ENCODE measurements at places on chromosomes 12 and 14. TPM values are rescaled to one million over a fixed set of nuclear protein-coding genes. Genes with fewer than 3 reads are reported as not detected.

Gene ADGRD1
- 0.84 TPM for total RNA-seq

Gene TSPAN19
- not detected for total RNA-seq

Gene BCL11B
- total RNA-seq, result 48.2 TPM

Gene BEGAIN
- total RNA-seq, result 3.0 TPM

- DNase-seq, result no peak
- H3K27me3 ChIP-seq, result peaks cover 12% of the 10 kb centered on the region
- peaks cover 45% of the 10 kb centered on the region for H3K4me1 ChIP-seq
Observed at GRCh38 chr14:50831726-50832168, 785 bp upstream of the NIN start.

GRCh38 chr12:54572881-54573280, 15.6 kb downstream of the PPP1R1A start:
- DNase-seq, result no peak
- H3K4me3 ChIP-seq, result no peak overlapping the region
- H3K27me3 ChIP-seq, result no peaks in the 10 kb centered on the region
- H3K4me1 ChIP-seq, result no peaks in the 10 kb centered on the region
- H3K27ac ChIP-seq, result no peak overlapping the region
- H3K36me3 ChIP-seq, result peaks cover 49% of the 10 kb centered on the region

- H3K36me3 ChIP-seq, result no peaks in the 10 kb centered on the region
- H3K4me3 ChIP-seq, result no peak overlapping the region
- DNase-seq, result no peak
Observed at GRCh38 chr12:101948365-101948764, 71.0 kb downstream of the DRAM1 start.

DNA sequence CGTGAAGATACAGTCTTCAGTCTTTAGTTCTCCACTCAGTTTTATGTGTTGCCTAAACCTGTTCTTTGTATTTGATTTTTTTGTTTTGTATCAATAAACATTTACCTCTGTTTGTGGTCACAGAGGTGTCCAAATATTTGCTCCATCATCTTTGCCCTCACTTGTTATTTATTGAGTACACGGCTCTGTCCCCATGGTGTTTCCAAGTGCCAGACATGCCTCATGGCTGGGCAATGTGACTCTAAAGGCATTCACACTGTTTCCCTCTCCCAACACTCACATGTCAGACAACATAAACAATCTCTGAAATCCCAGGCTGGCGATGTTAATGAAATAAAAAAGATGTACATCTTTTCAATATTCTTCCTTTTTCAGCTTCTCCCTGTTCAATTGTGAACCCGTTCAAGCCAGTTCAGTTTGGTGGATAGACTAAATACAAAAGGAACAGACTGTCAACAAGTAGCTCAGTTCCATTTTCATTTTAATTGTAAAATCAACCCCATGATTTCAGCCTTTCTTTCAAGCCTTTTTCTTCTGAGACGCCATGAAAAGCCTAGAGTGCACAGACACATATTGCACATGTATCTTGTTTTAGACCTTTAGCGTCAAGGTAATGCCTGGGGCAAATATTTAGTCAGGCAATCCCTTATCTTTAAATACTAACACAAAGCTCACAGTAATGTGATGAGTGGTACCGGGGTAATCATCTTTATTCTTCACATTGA, 680.7 kb downstream of the GALC start:
- no peak for DNase-seq
- no peaks in the 10 kb centered on the region for H3K36me3 ChIP-seq
- H3K4me3 ChIP-seq, result no peak overlapping the region

- H3K36me3 ChIP-seq, result no peaks in the 10 kb centered on the region
- H3K27me3 ChIP-seq, result no peaks in the 10 kb centered on the region
- H3K4me1 ChIP-seq, result no peaks in the 10 kb centered on the region
- DNase-seq, result no peak
- no peak overlapping the region for H3K27ac ChIP-seq
Observed at GRCh38 chr12:30164382-30165318, 380.9 kb upstream of the TMTC1 start.

DNA sequence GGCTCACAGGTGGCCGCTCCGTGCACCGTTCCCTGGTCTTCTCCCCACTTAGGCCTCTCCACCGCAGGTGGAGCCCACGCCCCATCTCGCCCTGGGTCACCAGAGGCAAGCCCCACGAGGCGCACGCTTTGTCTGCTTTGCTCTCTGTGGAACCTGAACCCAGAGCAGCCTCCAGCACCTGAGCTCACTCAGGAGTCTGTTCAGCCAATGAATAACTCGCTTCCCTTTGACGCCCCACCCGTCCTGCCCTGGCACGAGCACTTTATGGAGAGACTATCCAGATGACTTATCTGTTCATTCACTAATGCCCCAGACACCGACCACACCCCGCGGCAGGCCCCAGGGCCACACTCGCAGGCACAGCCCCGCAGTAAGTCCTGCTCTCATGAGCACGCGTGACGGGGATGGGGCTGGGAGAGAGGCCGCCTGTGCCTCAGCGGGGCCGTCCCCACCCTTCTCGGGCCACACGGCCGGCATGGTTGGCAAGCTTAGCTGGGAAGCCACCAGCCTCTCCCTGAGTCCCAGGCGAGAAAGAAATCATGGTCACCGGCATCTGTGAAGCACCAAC, 85.0 kb downstream of the NOC4L start:
- H3K27ac ChIP-seq, result no peak overlapping the region
- no peaks in the 10 kb centered on the region for H3K36me3 ChIP-seq
- H3K4me3 ChIP-seq, result no peak overlapping the region
- DNase-seq, result no peak

DNA sequence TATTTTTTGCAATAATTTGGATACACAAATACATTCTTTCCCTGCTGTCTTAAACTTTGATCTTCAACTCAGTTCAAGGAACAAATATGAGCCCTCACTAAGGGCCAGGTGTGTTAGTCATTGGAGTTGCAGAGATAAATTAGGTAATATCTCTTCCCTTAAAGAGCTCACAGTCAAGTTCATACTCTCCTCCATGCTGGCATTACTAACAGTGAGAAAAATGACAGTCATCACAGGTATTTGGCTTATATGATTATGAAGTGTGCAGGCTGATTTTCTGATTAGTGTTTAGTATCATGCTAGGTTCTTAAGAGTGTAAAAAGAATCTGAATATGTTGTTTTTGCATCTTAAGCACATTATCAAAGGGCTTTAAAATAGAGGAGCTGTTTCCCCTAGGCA, 594.7 kb downstream of the CCER1 start:
- H3K36me3 ChIP-seq, result no peaks in the 10 kb centered on the region
- H3K4me3 ChIP-seq, result no peak overlapping the region

GRCh38 chr12:71371122-71371521, 68.5 kb upstream of the LGR5 start:
- DNase-seq, result no peak
- no peak overlapping the region for H3K27ac ChIP-seq
- no peaks in the 10 kb centered on the region for H3K4me1 ChIP-seq
- peaks cover 2% of the 10 kb centered on the region for H3K27me3 ChIP-seq
- H3K36me3 ChIP-seq, result no peaks in the 10 kb centered on the region
- H3K4me3 ChIP-seq, result no peak overlapping the region

GRCh38 chr12:84058136-84058535, 854.5 kb downstream of the SLC6A15 start:
- H3K4me3 ChIP-seq, result no peak overlapping the region
- H3K36me3 ChIP-seq, result no peaks in the 10 kb centered on the region
- no peak for DNase-seq
- H3K4me1 ChIP-seq, result no peaks in the 10 kb centered on the region
- H3K27me3 ChIP-seq, result no peaks in the 10 kb centered on the region
- H3K27ac ChIP-seq, result no peak overlapping the region

DNA sequence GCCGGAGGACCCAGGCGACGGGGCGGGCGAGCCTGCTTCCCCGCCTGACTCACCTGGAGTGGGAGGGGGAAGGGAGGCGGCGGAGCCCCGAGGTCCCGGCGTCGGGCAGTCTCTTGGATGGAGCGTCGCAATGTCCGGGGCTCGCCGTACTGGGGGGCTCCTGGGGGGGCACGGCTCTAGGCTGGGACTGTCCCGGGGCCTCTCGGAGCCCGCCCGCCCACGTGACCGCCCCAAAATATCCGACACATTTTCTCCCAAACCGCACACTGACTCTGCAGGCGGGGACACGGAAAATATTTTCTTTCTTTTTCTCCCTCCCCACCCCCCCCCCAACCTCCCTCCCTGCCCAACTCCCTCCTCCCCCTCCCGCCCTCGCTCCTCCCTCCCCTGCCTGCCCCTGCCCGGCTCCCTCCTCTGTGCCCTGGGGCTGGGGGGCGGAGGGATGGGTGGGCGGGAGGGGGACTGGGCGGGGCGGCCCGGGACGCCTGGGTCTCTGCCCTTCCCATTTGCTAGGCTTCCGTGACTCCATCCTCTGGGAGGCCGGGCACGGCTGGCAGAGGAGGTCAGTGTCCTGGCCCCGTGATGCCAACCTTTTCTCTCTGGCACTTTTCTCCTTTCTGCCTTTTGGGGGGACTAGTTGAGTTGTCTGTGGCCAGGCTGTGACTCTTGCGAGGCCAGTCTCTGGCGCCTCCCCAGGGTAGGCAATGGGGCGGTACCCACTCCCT, at the start of gene RARG:
Gene RARG (minus strand): TSS at position 289 of the 725 bp plus-strand sequence. CDS start 4,664 bp downstream, outside the sequence.
- H3K36me3 ChIP-seq, result peaks cover 4% of the 10 kb centered on the region
- DNase-seq, result peak; percentile 87
- H3K4me3 ChIP-seq, result peak within 1 kb of the TSS; percentile 82
- H3K27me3 ChIP-seq, result no peaks in the 10 kb centered on the region

DNA sequence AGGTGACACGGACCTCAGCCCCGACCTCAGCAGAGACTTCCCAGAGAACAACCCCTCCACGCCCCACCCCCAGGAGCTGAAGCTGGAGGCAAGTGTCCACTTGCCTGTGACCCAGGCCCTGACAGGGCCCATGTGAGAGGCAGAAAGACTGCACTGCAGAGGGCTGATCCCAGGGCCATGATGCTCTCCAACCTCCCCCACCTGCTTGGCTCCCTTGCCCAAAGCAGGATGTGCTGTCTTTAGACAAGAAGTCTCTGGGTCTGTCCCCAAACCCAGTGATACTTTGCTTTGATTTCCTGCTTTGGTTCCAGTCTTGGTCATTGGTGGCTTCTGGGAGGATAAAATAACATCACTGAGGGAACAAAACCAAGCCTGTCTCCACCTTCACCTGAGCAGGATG, 59.4 kb downstream of the BCL11B start:
- peak overlapping the region; percentile 75 for H3K4me3 ChIP-seq
- peaks cover 20% of the 10 kb centered on the region for H3K36me3 ChIP-seq
- no peaks in the 10 kb centered on the region for H3K27me3 ChIP-seq
- peaks cover 89% of the 10 kb centered on the region for H3K4me1 ChIP-seq
- peak overlapping the region; percentile 82 for H3K27ac ChIP-seq
- no peak for DNase-seq

DNA sequence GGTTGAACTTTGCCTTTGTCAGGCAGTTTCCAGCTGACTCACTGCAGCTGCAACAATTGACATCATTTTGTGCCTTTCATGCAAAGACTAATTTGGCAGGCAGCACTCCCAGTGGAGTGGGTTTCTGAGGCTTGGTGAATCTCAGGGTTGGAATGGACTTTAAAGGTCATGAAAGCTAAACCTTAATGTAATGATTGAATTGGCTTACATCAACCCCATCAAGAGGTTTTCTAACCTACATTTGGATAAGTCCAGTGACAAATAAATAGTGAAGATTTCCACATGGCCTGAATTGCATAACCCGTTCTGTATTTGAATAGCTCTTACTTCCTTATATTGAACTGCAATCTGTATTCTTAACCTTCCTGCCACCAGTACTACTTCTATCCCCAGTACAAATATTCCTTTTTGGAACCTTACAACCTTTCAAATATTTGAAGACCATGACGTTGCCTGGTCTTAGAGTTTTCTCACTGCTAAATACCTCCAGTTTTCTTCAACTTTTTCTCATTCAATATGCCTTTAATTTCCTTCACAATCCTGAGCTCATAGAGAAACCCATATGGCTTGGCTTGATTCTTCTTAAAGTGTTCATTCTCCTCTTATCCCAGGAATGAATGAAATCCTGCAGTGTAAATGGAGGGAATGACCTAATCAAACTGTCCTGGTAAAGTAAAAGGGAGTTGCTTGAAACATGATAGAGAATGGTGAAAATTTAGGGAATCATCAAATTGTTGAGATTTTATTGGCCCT, 168.1 kb upstream of the NOVA1 start:
- no peaks in the 10 kb centered on the region for H3K4me1 ChIP-seq
- H3K27ac ChIP-seq, result no peak overlapping the region
- no peaks in the 10 kb centered on the region for H3K27me3 ChIP-seq
- DNase-seq, result no peak

DNA sequence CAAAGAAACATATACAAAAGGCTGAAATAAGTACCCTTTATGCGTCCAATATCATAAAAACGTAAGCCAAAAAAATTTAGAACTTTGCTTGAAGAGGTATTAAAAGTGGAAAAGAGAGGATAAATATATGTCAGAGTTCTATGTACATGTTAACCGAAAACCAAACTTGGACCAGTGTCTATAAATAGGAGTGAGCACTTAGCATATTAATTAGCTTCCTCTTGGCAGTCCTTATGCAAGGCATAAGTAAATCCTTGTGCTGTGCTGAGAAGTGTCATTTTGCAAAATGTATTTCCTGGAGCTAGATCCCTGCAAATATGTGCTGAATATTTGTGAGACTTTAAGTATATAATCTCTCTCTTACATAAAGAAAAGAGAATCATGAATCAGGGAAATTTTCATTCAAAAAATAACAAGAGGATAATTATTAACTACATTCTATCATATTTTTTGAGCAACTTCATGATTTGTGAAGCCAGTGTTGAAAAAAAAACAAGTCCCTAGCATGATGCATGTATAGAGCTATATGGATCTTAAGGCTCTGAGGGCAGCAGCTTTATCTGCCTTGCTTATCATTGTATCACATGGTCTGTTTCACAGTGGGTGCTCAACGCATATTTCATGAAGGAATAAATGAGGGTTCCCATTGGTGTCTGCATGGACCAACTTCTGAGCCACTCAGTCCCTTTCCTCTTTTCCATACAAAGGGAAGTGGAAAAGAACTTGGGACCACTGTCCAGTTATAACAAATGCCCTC, 326.1 kb downstream of the PDZRN4 start:
- no peak overlapping the region for H3K27ac ChIP-seq
- no peaks in the 10 kb centered on the region for H3K4me1 ChIP-seq
- H3K36me3 ChIP-seq, result no peaks in the 10 kb centered on the region
- H3K4me3 ChIP-seq, result no peak overlapping the region

- peaks cover 6% of the 10 kb centered on the region for H3K36me3 ChIP-seq
- no peak overlapping the region for H3K27ac ChIP-seq
- DNase-seq, result no peak
Observed at GRCh38 chr14:68610251-68610793, 182.5 kb downstream of the ZFP36L1 start.

GRCh38 chr12:112170376-112170775, 45.0 kb downstream of the TRAFD1 start:
- no peaks in the 10 kb centered on the region for H3K27me3 ChIP-seq
- DNase-seq, result peak; percentile 70
- H3K27ac ChIP-seq, result no peak overlapping the region
- H3K4me1 ChIP-seq, result peaks cover 3% of the 10 kb centered on the region

DNA sequence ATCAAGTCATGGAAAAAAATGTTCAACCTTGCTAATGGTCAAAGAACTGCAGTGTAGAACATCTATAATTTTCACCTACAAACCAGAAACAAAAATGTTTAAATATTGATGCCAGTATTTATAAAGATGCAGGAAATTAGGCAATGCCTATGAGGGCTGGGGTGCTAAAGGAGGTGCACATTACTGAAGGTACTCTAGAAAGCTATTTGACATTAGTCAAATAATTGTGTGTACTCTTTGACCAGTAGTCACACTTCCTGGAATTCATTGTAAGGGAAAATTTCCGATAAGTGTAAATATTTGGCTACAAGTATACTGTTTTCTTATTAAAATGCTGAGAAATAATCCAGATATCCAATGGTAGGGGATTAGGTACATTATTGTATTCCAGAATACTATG, 36.4 kb upstream of the HDAC7 start:
- peaks cover 42% of the 10 kb centered on the region for H3K4me1 ChIP-seq
- H3K27me3 ChIP-seq, result no peaks in the 10 kb centered on the region
- no peak overlapping the region for H3K4me3 ChIP-seq
- H3K27ac ChIP-seq, result peak overlapping the region; percentile 25
- H3K36me3 ChIP-seq, result peaks cover 80% of the 10 kb centered on the region
